ENCODE measurements at places on chromosomes 16 and 17.

DNA sequence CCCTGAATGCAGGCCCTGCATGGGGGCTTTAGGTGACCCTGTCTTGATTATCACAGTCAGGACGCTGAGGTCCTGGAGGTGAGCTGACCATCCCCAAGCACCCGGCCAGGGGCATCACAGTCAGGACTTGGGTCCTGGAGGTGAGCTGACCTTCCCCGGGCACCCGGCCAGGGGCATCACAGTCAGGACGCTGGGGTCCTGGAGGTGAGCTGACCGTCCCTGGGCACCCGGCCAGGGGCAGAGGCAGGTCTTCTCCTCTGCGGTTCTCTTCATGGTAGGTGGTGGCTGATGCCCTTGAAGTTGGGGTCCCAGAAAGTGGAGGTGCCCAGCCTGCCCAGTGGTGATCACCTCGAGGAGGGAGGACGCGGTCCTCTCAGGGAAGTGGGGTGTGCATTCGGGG, 36.2 kb upstream of the GSE1 start:
- no peak for DNase-seq

GRCh38 chr17:82300228-82300627, 17.2 kb downstream of the CD7 start:
- no peak for DNase-seq

DNA sequence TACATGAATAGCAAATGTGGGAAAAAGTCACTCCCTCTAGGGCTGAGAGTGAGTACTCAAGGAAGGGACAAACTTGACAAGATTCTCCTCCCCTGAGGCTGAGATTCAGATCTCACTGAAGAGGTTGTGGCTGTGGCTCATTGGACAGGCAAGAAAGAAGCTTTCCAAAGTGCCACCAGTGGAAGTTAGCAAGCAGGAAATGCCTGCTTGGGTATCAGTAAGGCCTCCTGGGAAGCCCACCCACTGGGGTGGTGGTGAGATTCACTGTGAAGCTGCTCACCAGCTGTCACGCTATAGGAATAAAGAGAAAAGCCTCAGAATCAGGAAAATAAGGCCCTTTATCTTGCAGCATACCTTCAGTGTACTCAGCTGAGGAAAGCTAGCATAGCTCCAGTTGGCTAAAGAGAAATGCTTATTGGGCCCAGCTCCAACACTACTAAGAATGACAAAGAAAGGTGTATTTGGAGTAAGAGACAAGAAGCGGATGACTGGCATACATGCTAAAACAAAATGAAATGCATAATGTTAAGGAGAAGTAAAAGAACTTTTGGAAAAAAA, 274.4 kb upstream of the TOM1L1 start:
- no peak for DNase-seq

GRCh38 chr16:69131167-69131838, 1.1 kb downstream of the CHTF8 start:
- DNase-seq = no peak

- DNase-seq = no peak
These were observed 144.0 kb upstream of the CIBAR2 start for GRCh38 chr16:85256190-85256739.

DNA sequence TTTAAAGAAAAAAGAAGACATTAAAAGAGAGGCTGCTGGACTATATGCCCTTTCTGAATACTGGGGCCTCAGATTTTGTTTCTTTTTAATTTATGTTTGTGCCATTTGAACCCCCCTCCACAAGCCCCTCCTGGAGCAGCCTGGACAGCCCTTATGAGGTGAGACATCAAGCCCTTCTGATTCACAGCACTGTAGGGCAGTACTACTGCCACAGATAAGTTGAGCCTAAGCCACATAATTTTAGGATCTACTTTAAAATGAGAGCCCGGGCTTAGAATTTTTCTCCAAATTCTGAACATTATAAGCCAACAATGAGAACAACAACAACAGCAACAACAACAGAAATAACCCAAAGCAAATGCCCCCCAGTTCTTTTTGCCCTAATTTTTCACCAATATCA, 256.9 kb upstream of the SALL1 start:
- no peak for DNase-seq

DNA sequence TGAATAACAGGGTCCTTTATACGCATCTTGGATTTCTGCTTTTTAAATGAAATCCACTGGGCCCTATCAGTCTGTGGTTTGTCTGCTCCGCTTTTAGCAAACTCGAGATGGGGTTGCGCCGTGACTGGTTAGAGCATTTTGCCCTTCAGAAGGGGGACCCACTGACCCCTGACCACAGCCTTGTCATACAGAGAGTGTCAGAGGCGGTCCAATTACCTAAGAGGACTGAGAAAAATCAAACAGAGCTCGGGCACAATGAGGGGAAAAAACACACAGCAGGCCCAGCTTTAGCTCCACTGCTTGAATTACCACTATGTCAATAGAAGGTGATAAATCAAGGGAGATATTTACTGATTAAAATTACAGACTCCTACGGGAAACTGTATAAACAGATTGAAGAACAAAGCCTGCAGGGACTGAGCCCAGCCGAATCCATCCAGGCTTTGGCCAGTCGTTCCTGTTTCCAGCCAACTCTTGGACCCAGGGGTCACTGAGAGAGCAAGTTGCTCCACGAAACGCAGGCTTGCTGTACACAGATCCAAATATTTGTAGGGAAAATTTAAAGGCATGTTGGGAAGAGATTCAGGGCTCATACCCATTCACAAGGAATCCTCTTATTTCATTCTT, 131.9 kb upstream of the ZFHX3 start:
- DNase-seq = peak; percentile 92

DNA sequence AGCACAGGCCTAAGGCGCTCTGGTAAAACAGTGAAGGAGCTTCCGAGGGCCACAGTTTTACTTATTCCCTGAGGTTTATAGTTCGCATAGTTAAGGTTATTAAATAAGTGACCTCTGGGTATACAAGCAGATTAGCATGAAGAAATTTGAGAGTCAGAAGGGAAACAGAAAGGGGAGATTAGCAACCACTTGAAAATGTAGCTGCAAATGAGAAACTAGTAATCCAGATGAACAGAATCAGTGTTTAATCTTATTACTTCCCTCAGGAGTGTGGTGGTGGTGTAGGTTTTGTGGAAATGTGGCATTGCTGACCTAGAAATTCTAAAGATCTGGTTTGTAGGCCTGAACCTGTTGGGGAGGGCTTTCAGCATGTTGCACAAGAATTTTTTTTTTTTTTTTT, 130.4 kb downstream of the CCDC182 start:
- no peak for DNase-seq

DNA sequence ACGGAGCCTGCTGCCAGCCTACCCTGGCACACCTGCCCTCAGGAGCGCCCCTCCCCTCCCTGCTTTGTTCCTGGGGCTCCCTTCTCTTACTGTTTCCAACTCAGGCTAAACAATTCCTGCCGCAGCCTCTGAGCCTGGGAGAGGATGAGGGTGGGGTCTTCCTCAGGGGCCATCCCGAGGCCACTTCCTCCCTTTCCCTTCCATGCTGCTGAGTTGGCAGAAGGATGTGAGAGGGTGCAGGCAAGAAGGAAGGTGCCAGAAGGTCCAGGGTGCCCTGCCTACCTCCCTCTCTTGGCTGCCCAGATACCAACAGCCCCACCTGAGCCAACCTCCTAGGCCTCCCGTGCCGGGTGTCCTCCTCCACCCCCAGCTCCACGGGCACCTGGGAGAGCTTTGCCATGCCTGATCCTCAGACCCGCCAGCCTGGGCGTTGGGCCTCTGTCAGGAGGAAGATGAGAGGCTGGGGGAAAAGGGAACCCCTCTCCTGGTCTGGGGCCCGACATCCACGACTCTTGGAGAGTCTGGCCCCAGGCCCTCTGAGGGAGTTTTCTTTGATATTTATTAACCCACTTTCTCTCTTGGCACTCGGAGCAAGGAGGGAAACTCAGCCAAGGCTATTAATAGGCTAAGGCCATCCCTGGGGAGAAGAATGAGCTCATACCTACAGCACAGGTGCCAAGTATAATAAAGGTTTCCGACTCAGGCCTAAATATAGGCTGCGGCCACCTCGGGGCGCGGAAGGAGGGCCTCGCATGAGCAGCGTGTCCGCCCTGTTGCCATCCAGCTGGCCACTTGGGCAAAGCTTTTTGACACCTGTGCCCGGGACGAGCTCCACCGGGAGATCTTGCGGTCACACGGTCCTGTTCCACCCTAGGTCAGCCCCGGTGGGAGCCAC, 232.0 kb downstream of the ENGASE start:
- no peak for DNase-seq

- DNase-seq = peak; percentile 35
These were observed 10.0 kb downstream of the BAIAP2 start for GRCh38 chr17:81044764-81045589.

DNA sequence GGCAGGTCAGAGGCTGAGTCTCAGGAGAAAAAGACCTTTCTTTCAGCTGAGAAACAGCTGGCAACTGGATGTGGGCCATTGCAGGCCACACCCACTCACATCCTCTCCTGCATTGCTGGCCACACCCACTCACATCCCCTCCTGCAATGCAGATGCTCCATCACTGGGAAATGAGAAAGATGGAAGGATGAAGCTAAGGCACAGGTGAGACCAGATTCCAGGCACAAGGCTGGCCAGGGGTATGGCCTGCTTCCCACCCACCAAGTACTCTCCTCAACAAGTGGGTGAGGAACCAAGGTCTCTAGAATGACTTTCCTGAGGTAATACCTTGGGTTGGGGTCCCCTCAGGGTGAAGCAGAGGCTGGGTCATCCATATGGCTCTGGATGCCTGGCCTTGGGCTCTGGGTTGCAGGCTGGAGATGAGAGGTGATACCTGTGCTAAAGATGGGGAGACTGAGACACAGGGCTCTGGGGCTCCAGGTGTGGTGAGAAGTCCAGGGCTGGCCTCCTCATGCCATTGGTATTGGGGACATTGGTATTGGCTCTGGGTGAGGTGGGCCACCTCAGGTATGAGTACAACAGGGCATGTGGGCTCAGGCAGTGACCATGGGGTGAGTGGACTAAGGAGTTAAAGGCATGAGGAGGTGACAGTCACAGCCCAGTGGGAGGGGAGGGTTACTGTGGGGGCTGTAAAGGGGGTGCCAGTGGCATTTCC, 1726.8 kb downstream of the TP53TG3F start:
- DNase-seq = no peak

DNA sequence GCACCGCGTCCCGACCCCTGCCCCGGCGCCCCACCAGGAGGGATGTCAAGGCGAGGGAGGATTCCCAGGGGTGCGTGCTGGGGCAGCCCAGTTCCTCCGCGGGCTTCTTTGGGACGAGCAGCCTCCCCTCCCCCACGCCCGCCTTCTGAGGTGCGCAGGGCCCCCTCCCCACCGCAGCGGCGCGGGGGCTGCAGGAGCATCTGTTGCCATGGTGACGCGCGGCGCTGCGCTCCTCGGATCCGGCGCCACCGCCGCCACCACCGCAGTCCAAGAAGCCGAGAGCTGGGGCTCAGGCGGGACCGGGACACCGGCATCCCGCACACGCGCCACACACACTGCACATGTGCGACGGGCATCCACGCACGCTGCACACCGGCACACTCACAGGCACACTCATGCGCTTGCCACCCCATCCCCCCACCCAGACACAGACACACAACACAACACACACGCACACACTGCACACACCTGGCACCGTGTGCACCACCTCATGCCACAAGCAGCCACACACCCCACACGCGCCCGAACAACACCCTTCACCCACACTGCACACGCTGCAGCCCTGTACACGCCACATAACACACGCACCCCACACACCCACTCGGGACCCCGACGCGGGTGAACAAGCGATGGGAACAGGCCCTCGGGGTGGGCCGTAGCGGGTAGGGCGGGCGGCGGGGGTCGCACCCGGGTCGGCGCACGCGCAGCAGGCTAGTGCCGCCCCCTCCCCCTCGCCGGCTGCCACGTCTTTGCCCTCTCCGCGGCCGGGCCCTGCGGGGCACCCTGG, 17.0 kb downstream of the ENPP7 start:
- DNase-seq = no peak

- DNase-seq = no peak
These were observed 57.9 kb upstream of the KCNJ16 start for GRCh38 chr17:70017112-70017511.

- peak; percentile 98 for DNase-seq
These were observed 7.3 kb downstream of the NT5C start for GRCh38 chr17:75124041-75124818.

- no peak for DNase-seq
These were observed 53.3 kb downstream of the HLF start for GRCh38 chr17:55318081-55318480.

DNA sequence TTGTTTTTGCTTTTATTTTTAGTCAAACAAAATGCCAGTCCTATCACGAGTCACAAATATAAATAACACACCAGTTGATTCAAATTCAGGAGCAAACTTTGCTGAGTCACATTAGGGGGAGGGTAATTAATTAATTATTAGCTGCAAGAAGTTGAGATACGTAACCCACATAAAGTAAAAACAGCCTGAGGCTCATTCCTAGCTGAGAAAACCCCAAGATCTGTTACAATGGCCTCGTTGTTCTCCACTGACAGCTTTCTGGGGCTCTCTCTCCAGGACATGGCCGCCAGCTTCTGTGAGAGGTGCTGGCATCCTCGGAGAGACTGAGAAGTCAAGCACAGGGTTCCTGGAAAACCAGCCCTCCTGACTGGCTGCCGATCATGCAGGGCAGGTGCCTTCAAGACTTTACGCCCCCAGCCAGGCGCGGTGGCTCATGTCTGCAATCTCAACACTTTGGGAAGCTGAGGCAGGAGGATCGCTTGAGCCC, 11.1 kb downstream of the RAB40B start:
- no peak for DNase-seq

GRCh38 chr17:55776271-55776670, 25.4 kb downstream of the PCTP start:
- no peak for DNase-seq

DNA sequence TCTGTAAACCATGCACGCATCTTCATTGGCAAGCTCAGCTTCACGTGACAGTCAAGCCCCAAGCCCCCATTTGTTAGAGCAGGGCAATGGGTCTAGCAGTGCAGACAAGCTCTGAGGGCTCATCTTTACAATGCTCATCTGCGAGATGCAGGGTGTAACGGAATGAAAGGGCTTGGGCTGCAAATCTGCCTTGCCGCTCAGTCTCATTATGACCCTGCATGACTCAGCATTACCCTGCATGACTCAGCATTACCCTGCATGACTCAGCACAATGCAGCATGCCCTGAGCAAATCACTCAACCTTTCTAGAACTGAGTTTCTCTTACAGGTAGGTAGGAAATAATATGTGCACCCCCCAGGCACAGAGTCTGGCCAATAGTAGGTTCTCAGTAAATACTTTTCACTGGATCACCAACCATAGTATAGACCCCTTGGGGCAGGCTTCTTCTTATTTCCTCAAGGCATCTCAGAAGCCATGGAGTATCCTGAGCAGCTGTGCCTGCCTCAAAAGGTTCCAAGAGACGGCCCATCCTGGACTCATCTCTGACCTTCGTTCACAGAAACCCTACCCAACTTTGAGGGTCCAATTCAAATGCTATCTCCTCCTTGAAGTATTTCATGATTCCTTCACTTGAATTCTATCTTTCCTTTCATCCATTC, 391.3 kb upstream of the CDH5 start:
- no peak for DNase-seq

- peak; percentile 50 for DNase-seq
These were observed 20.1 kb downstream of the CD7 start for GRCh38 chr17:82297280-82297713.

- DNase-seq = no peak
These were observed 3.7 kb upstream of the NPIPB15 start for GRCh38 chr16:74372369-74372768.

GRCh38 chr17:77701996-77702395, 256.5 kb upstream of the TNRC6C start:
- no peak for DNase-seq
